ENCODE measurements at places on chromosomes 3 and 15. TPM values are rescaled to one million over a fixed set of nuclear protein-coding genes. Genes with fewer than 3 reads are reported as not detected.

The USP4 gene
- 22.0 TPM for total RNA-seq

The ISL2 gene
- not detected for total RNA-seq

GRCh38 chr15:95839367-95839782, 491.1 kb upstream of the NR2F2 start:
- DNase-seq: no peak

The CD80 gene
- not detected for total RNA-seq

GRCh38 chr3:99896482-99896881, 78.8 kb downstream of the CMSS1 start:
- DNase-seq: no peak
